NCI-H82 (cell line): ENCODE measurements at places on chromosomes 12 and 14.
A peak's percentile ranks its signal among the peaks of the same experiment; 100 is the strongest.

GRCh38 chr14:79062226-79062625 lies 892.1 kb downstream of the NRXN3 start:
- DNase-seq: no peak

GRCh38 chr12:1594006-1594260 lies 448 bp downstream of the FBXL14 start:
- DNase-seq: peak; percentile 68

DNA sequence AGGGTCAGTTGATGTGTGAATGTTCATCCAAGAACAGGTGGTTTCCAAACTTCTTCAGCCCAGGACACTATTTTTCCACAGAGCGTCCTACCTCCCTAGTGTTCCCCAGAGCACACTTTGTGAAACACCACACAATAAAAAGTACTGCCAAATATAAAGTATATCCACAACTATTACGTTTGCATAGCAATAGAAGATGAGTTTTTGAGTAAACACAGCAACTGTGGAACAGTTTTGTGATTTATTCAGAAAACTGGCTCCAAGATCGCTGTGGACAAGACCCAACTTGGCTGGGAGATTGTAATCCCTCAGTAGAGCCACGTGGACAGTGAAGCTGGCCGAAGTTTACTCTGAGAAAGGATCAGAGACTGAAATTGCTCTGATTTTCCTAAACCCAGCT lies 14.5 kb upstream of the MAP1LC3B2 start:
- peak; percentile 53 for DNase-seq

DNA sequence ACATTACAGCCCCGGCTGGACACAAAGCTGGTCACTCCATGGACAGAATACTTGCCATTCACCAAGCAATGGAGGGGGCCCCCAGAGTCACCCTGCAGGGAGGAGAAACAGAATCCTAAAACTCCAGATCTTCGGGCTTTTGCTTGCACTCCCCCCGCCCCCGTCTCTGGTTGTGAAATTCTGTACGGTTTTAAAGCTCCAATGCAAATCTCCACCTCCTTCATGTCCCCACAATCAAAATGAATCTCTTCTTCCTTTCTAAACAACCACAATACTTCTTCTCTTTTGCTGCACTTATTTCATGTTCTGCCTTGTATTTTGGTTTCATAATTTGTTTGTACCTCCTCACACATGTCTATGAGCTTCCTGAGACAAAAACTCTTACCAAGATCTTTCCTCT lies 5.8 kb upstream of the BIN2 start:
- no peak for DNase-seq

DNA sequence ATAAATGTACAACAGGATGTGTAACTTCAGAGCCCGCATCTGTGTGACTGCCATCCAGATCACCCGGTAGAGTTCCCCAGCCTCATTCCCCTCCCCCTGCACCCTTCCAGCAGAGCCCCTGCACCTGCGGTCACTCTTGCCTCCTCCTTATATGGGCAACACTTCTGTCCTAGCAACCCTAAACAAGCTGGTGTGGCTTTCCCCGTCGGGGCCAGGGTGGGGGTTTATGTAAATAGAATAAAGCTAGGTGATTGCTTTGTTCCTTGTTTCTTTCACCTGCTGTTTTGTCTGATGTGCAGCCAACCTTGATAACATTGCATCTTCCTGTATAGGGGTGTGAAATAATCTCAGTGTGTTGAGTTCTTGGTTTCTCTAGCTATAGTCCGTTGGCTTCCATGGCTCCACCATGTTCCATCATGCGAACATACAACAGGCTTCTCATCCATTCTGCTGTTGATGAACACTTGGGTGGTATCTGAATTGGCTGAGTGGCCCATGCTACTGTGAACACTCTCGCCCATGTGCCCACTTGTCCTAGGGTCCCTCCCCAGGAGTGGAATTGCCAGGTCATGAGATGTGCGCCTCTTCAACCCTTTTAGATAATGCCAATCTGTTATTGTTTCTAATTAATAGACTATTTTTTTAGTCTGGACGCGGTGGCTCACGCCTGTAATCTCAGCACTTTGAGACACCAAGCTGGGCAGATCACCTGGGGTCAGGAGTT lies 102.2 kb downstream of the KIF26A start:
- no peak for DNase-seq

DNA sequence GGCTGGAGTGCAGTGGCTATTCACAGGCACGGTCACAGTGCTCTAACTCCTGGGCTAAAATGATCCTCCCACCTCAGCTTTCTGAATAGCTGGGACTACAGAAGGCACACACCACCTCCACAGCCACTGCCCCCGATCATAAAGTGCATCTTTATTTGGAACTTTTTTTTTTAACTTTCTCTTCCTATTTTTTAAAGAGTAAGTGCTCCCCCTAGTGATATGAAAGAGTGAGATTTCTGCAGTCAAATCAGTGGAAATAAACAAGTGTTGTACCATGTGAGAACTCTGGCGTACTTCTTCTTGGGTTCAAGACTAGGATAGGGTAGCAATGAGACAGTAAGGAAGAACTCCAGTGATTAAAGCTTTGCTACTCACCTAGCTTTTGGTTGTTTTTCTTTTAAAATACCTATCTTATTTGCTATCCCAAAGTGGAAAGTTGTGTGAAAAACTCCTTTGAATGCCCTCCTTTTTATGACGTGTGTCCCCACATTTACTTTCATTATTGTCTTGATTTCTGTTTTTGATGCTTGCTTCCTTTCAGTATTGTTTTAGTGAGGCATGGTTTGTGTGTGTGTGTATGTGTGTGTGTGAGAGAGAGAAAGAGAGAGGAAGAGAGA lies 6.6 kb downstream of the PPP4R4 start:
- peak; percentile 67 for DNase-seq

GRCh38 chr12:64706857-64707256 lies 52.3 kb downstream of the GNS start:
- no peak for DNase-seq

- no peak for DNase-seq
Measured at GRCh38 chr14:95059126-95059525, 98.2 kb downstream of the DICER1 start.

DNA sequence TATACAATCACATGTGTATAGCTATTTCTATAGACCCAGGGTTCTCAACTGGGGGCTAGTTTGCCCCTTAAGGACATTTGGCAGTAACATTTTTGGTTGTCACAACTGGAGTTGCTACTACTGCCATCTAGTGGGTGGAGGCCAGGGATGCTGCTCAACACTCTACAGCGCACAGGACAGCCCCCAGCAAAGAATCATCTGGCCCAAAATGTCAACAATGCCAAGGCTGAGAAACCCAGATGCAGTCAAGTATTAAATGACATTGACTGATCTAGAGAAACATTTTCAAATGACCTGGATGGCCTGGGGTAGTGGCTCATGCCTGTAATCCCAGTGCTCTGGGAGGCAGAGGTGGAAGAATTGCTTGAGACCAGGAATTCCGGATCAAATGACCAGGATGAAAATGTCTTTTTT lies 5.8 kb downstream of the WSB2 start:
- DNase-seq: peak; percentile 78

DNA sequence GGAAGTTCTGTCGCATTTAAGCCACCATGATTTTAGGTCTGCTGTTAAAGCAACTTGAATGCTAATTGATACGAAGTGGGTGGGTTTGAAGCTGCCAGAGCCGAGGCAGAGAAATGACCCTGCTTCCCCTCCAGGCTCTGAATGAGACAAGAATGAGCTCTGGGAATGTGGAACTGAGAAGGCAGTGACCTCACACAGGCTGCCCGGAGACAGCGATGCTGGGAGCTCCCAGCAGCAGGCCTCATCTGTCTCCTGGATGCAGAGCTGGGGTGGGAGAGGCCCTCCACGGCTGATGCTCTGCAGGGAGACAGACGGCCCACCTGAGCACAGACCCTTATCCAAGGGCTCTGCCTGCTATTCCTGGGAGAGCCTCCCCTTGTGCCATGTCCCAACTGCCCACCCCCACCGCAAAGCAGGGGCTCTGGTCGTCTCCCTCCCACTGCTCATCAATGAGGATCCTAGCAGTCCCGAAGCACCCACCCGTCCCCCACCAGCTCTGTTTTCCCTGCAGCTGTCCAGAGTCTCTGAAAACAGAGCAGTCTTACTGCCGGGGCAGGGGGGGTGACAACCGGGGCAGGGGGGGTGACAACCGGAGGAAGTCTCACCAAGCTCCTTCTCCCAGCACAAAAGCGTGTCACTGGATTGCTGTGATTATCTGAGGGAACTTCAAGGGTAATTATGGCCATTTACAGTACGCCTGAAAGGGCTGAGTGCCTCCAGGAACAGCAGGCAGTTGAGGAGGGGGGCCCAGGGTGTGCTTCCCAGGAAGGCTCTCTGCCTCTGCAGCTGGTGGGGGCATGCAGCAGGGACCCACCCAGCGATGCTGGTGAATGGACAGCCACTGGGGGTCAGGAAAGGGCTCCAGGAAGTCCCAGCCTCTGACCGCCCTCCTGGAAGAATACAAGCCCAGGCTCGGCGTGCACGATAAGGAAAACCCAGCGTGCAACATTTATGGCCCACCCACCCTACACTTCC lies 67.8 kb downstream of the CHGA start:
- DNase-seq: peak; percentile 4

- DNase-seq: peak; percentile 45
Measured at GRCh38 chr12:3295646-3296408, 195.2 kb upstream of the PRMT8 start.

DNA sequence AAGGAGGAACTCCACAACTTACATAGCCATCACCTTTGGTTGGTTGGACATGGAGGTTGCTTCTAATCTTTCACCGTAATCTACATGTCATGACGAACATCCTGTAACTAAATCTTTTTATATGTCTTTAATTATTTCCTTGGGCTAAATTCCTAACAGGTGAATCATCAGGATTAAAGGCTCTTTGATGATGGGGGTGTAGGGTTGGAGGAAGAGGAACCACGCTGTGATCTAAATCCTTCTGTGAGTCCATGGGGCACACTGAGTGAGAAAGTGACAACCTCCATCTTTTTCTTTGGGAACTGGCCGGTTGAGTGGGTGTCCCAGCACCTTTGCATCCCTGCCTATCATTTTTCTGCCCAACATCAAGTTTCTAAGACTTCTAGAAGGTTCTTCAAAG lies 31.1 kb upstream of the MAP1LC3B2 start:
- no peak for DNase-seq

- DNase-seq: no peak
Measured at GRCh38 chr12:6584293-6584692, 16.2 kb upstream of the NOP2 start.

DNA sequence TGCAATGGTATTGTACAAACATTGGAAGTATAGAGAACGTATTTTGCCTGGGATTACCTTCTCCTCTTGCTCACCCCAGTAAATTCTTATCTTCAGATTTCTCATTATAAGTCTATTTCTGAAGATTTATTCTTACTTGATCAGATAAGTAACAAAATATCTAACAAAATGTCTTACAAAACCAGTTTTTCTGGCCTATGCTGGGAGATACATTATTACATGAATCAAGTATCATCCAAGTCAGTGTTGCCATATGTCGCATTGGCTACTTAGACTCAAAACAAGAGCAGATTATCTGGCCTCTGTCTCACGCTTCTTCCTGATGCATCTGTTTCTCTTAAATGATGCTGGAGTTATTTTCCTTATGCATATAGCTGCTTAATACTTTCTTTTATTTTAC lies 408.5 kb downstream of the CCER1 start:
- peak; percentile 91 for DNase-seq
